Activated gamma-delta T cell treated with Interleukin-2 at 50 U/mL for 16 hours (primary cell): ENCODE measurements at places on chromosomes 11 and 22.

GRCh38 chr11:76153571-76153923 is 52.8 kb downstream of the WNT11 start:
- no peak for DNase-seq

DNA sequence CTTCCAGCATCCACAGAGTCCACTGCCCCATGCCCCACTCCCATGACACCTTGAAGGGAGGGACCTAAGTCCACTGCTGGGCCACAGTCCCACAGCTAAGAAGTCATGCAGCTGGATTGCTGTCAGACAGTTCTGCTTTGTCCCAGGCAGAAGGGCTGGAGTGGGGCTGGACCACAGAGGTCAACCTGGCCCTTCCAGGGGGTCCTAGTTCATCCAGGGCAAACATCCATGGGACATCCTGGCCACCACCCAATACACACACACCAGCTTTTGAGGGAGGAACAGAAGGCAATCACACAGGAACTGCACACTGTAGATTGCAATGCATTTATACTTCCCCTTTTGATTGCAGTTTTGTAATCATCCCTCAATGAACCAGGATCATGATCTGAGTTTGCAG is 11.3 kb upstream of the APOL4 start:
- DNase-seq, result no peak

DNA sequence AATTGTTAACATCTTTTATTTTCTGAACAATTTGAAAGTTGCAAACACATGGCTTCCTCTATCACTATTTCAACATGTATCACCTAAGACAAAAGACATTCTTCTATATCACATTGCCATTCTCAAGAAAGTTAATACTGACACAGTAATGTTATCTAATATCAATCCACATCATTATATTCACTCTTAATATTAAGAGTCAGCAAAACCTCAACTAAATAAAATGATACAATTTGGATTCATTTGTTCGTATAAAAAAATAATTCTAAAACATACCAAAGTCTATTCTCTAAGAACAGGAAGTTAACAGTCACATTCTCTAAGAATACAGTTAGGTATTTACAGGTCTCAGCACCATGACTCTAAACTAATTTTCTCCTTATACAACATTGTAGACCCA is 52.0 kb downstream of the ABTB2 start:
- no peak for DNase-seq

DNA sequence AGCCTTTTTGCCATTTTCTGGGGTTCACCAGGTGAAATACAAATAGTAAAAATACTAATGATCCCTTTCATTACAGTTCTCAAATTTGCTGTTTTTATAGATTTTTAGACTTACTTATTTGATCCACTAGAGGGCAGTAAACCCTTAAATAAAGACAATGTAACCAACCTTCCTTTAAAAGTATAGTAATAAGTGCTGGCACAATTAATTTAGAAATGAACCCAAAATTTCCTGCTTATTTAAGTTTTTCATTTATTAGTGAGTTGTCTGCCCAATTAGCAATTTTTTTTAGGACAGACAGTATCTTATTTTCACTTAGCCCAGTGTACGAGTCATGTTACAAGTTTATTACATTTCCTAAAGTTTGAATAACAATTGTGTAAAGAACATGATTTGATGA is 4.7 kb downstream of the DDIAS start:
- DNase-seq, result no peak

DNA sequence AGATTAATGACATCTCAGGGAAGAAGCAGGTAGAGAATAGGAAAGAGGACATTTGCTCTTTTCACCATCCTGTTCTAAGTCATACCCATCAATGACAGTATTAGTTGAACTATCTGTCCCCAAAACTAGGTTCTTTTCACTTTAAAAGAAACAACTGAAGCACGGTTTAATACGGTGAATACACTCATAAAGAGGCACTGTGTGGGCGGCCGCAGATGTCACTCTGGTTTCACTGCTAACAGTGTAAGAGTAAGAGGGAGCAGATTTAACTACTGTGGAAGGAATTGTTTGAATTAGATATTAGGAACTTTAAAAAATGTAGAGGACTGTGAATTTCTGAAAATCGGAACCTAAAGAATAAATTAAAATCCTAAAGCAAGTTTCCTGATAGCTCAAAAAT is 49.5 kb downstream of the VSIG10L2 start:
- no peak for DNase-seq

DNA sequence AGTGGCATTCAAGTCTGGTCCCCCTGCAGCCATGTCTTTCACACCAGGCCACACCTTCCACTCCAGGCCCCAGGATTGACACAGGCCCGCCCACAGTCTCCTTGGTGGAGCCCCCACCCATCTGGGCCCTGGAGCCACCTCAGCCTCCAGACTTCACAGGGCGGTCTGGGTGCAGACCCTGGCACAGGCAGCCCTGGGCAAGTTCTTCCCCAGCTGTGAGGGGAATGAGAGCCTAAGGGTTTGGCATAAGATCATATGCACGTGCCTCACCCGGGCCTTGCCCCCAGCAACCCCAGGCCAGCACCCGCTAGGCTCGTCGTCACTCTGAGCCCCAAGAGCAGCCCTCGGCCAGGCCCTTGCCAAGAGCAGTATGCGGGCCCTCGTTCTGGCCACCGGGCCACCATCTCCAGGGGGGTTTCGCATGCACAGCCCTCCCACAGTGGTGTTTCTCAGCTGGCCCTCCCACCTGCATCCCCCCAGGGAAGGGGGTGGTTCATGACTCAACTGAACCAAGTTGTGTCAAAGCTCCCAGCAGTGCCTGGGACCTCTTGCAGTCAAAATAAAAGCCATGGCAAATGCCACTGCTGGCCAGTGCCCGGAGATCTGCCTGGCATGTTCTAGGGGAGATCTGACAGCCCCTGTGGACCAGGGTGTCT is 70.4 kb upstream of the KCNQ1OT1 start:
- DNase-seq, result no peak

DNA sequence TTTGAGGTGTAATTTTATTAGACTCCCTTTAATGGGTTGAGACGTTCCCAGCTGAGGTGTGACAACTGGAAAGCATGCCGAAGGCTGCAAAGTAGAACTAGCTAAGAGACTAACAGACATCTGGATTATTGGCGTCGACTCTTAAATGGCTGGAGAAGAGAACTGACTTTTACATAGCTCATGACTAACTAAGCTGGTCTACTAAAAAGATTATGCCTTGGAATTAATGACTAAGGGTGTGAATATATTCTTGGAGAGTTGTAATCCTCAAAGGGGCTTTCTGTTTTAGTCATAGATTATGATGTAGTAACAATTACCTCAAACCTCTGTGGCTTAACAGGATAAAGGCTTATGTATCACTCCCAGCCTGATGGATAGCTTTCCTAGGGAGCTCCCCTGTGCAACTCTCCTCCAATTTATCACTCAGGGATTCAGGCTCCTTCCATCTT is 39.5 kb upstream of the SLC5A12 start:
- no peak for DNase-seq

DNA sequence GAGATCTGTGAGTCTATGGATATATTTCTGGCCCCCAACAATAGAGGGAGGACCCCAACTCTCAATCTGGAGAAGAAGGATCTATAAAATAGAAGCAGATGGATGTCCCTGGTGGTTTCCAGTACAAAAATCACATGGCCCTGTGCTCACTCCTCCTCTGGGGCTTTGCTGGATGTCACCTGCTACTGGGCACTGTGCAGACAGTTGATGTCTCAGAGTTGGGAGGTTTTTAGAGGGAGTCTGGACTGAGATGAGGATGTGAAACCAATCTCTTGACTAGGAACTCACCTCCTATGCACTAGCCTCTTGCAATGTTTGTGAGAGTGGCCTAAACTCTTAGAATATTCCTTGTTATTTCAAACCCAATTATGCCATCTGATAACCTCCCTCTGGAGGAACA is 107.2 kb downstream of the SCN3B start:
- DNase-seq, result no peak

GRCh38 chr22:48714231-48714630 is 1113.4 kb downstream of the BRD1 start:
- DNase-seq, result no peak

GRCh38 chr11:114889594-114890011 is 211.3 kb downstream of the NXPE2 start:
- DNase-seq, result no peak

- no peak for DNase-seq
Observed at GRCh38 chr22:46845296-46846149, 83.1 kb downstream of the TBC1D22A start.

GRCh38 chr11:112878033-112878601 is 83.1 kb upstream of the NCAM1 start:
- DNase-seq, result no peak

DNA sequence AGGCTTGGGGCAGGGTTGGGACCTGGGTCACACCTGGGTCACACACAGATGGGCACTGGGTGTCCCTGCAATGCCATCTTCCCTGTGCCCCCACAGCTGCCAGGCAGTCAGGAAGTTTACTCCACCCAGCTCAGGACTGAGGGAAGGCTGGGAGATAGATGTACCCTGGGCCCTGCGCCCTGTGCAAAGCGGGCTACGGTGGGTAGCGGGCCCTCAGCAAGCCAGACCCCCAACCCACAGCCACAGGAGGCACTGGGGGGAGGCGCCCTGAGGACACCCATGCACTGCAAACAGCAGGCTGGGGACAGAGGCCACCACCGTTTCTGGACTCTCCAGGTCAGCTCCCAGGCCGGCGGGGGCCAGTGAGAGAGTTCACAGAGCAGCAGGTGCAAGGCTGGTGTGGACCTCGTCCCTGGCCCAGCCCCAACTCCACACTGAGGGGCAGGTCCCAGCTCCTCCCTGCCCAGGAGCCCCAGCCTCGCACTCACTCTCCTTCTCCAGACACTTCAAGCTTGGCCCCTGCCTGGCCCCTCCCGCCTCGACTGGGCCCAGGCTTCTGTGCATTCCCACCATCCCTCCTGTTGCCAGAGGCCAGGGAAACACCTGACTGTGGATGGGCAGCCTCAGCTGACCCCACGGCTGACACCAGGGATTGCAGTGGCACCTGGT is 4.9 kb downstream of the DUSP8 start:
- no peak for DNase-seq

DNA sequence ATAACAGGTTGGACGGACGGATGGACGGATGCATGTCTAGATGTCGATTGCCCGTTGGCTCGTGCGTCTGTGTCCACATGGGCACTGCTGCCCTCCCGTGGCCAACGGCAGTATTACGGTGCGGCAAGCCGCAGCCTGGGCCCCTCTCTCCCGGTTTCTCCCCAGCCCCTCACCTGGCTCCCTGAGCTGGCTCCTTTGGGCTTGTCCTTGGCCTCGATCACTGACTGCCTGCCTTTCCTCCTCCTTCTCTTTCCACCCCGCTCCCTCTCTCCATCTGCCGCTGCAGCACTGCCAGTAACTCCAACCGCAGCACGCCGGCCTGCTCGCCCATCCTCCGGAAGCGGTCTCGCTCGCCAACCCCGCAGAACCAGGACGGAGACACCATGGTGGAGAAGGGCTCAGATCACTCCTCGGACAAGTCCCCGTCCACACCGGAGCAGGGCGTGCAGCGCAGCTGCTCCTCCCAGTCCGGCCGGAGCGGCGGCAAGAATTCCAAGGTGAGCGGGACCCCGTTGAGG is 77.3 kb downstream of the SCN3B start:
- peak; percentile 63 for DNase-seq

DNA sequence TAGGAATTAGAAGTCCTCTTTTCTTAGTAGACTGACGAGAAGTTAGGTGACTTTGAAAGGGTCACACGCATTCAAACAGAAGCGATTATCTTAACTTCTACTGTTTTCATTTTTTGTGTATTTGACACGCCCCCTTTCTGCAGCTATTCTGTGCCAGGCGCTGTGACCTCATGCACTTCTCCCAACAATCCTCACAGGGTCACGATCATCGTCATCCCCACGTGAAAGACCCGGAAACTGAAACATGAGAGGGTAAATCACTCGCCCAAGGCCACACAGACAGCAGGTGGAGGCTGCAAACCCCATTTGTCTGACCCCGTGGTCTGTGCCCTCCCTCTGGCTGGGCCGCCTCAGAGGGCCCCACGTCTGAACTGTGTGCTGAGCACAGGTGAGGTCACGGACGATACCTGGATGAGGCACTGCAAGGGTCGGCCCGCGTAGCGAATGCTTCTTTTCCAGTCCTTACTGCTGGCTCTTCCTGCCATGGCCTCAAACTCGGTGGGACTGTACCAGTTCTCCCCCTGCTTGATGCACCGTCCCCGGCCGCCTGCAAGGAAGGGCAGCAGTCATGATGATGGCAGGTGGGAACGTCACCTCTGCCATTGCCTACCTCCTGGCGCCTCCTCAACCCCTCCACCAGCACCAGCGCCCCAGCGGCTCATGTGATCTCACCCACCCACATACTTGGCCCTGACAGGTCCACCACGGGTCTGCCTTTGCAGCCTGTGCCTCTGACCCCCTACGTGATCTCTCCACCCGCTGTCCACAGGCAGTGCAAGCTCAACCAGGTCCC is 8.4 kb downstream of the DEAF1 start:
- no peak for DNase-seq

- DNase-seq, result peak; percentile 47
Observed at GRCh38 chr22:19178065-19178656, 375 bp downstream of the SLC25A1 start.

- DNase-seq, result no peak
Observed at GRCh38 chr11:4453118-4453517, 4.0 kb downstream of the OR52K2 start.

DNA sequence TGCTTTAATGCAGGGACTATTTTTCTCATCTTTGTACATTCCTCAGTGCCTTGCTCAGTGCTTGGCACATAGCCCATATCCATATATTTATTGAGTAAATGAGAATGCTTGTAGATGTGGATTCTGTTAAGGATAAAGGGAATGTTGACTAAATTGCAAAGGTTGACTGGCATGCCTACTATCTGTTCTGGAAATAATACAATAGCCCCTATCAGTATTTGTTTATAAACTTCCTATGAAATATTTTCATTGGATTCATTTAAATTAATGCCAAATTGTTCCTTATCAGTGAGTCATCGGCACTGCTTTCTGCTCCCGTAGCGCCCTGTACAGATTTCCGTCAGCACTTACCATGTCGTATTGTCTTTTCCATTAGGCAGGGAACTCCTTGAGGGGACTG is 8.0 kb downstream of the RNF121 start:
- DNase-seq, result no peak

- DNase-seq, result no peak
Observed at GRCh38 chr11:36394056-36394455, 98.0 kb downstream of the PRR5L start.

- no peak for DNase-seq
Observed at GRCh38 chr22:32219026-32219425, 14.2 kb upstream of the RFPL2 start.

- no peak for DNase-seq
Observed at GRCh38 chr11:32935462-32936029, 42.9 kb downstream of the QSER1 start.

GRCh38 chr22:27602390-27602789 is 199.2 kb downstream of the MN1 start:
- no peak for DNase-seq

GRCh38 chr11:78783846-78784245 is 209.2 kb upstream of the NARS2 start:
- no peak for DNase-seq

GRCh38 chr11:118046964-118047700 is 29.7 kb upstream of the TMPRSS4 start:
- DNase-seq, result no peak

- no peak for DNase-seq
Observed at GRCh38 chr11:96361778-96362177, 18.8 kb upstream of the MAML2 start.
